ENCODE measurements at places on chromosomes 6 and 20. TPM values are rescaled to one million over a fixed set of nuclear protein-coding genes. Genes with fewer than 3 reads are reported as not detected.

GRCh38 chr6:129684903-129685661 is 24.9 kb downstream of the ARHGAP18 start:
- no peaks in the 10 kb centered on the region for H3K27me3 ChIP-seq
- H3K36me3 ChIP-seq: no peaks in the 10 kb centered on the region
- no peak overlapping the region for H3K27ac ChIP-seq
- DNase-seq: no peak
- no peaks in the 10 kb centered on the region for H3K4me1 ChIP-seq
- H3K4me3 ChIP-seq: no peak overlapping the region

- H3K27ac ChIP-seq: peak overlapping the region; percentile 99
- no peaks in the 10 kb centered on the region for H3K27me3 ChIP-seq
- DNase-seq: no peak
- no peaks in the 10 kb centered on the region for H3K36me3 ChIP-seq
- peak overlapping the region; percentile 49 for H3K4me3 ChIP-seq
- H3K4me1 ChIP-seq: peaks cover 28% of the 10 kb centered on the region
Observed at GRCh38 chr6:26222571-26222970, 135.3 kb downstream of the HFE start.

DNA sequence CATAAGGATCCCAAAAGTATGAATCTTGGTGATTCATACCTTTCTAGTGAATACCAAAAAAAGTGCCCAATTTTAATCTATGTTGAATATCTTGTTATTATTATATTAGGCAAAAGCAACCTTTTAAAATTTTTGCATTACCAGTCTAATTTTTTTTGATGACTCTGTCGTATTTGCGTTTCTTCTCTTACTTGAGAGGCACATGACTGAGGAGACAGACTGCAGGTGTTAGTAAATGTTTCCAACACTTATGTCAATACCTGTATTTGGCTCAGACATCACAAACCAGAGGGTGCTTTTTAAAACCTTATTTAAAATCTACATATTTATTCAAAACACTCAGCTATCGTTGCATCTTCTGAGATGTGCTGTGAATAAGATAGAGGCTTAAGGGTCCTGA is 27.1 kb downstream of the ID4 start:
- H3K27ac ChIP-seq: no peak overlapping the region
- no peak overlapping the region for H3K4me3 ChIP-seq
- DNase-seq: no peak
- H3K36me3 ChIP-seq: no peaks in the 10 kb centered on the region
- no peaks in the 10 kb centered on the region for H3K27me3 ChIP-seq
- H3K4me1 ChIP-seq: peaks cover 16% of the 10 kb centered on the region

Gene FKBP1C
- 0.46 TPM for total RNA-seq

Gene APCDD1L
- 0.46 TPM for total RNA-seq

GRCh38 chr20:34445177-34446065 is 70.8 kb upstream of the DYNLRB1 start:
- DNase-seq: no peak
- peak overlapping the region; percentile 49 for H3K27ac ChIP-seq
- H3K4me3 ChIP-seq: no peak overlapping the region
- peaks cover 7% of the 10 kb centered on the region for H3K4me1 ChIP-seq

- H3K27me3 ChIP-seq: no peaks in the 10 kb centered on the region
- H3K36me3 ChIP-seq: no peaks in the 10 kb centered on the region
- DNase-seq: peak; percentile 37
- peak overlapping the region; percentile 97 for H3K27ac ChIP-seq
- peaks cover 3% of the 10 kb centered on the region for H3K4me1 ChIP-seq
- H3K4me3 ChIP-seq: peak overlapping the region; percentile 47
Observed at GRCh38 chr6:26215585-26216358, 128.5 kb downstream of the HFE start.

Gene TXLNB
- 17.5 TPM for total RNA-seq

Gene RPP40
- total RNA-seq: 3.9 TPM

GRCh38 chr6:33313105-33313708 is 671 bp downstream of the TAPBP start:
- H3K4me3 ChIP-seq: peak overlapping the region; percentile 49
- peaks cover 4% of the 10 kb centered on the region for H3K4me1 ChIP-seq
- no peaks in the 10 kb centered on the region for H3K36me3 ChIP-seq

- H3K4me3 ChIP-seq: no peak overlapping the region
- H3K4me1 ChIP-seq: no peaks in the 10 kb centered on the region
- H3K36me3 ChIP-seq: no peaks in the 10 kb centered on the region
- H3K27ac ChIP-seq: no peak overlapping the region
Observed at GRCh38 chr6:52089758-52090348, 2.4 kb upstream of the PKHD1 start.

DNA sequence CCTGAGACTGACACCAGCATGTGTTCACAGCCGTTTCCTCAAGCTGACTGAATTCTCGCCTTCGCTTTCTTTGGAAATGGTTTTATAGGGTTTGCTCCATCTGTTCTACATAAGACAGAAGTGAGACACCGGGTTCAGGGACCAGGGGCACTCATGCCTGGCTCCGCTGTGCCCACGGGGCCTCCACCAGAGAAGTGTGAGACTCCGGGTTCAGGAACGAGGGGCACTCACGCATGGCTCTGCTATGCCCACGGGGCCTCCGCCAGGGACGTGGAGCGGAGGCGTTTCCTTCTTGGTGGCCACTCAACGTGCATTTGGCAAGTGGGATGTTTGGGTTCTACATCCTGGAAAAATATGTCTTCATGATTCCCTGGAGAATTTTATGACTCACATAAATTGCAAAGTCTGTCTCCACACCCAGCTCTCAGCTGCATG is 106.6 kb downstream of the RNASET2 start:
- no peak overlapping the region for H3K4me3 ChIP-seq
- no peaks in the 10 kb centered on the region for H3K27me3 ChIP-seq
- no peak for DNase-seq

DNA sequence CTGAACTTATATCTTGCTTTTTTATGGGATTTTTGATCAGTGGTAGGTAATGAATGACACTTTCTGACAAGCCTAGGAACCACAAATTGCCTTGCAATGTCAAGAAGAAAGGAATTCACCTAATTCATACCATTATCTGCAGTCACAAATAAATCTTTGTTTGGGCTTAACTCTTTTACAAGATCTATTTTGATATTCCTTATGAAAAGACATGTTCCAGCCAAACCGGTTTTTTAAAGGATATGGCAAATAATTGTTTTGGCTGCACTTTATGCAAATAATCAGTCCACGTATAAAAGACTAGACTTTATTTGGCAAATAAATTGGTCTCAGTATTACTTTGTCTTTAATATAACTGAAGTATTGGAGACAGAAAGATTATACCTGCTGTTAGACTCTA is 771.7 kb upstream of the ADGRB3 start:
- H3K27me3 ChIP-seq: no peaks in the 10 kb centered on the region
- H3K36me3 ChIP-seq: no peaks in the 10 kb centered on the region
- DNase-seq: no peak
- no peak overlapping the region for H3K27ac ChIP-seq
- no peak overlapping the region for H3K4me3 ChIP-seq
- no peaks in the 10 kb centered on the region for H3K4me1 ChIP-seq

GRCh38 chr20:31977080-31977479 is 9.1 kb downstream of the XKR7 start:
- H3K4me3 ChIP-seq: no peak overlapping the region
- H3K27me3 ChIP-seq: no peaks in the 10 kb centered on the region
- H3K36me3 ChIP-seq: no peaks in the 10 kb centered on the region
- peaks cover 12% of the 10 kb centered on the region for H3K4me1 ChIP-seq
- no peak for DNase-seq

Gene PRL
- total RNA-seq: not detected

Gene PBOV1
- total RNA-seq: not detected

Gene AARS2
- total RNA-seq: 26.7 TPM

- no peaks in the 10 kb centered on the region for H3K36me3 ChIP-seq
- H3K4me1 ChIP-seq: no peaks in the 10 kb centered on the region
- no peak overlapping the region for H3K27ac ChIP-seq
- H3K27me3 ChIP-seq: no peaks in the 10 kb centered on the region
Observed at GRCh38 chr20:13852306-13852705, 67.5 kb downstream of the NDUFAF5 start.

DNA sequence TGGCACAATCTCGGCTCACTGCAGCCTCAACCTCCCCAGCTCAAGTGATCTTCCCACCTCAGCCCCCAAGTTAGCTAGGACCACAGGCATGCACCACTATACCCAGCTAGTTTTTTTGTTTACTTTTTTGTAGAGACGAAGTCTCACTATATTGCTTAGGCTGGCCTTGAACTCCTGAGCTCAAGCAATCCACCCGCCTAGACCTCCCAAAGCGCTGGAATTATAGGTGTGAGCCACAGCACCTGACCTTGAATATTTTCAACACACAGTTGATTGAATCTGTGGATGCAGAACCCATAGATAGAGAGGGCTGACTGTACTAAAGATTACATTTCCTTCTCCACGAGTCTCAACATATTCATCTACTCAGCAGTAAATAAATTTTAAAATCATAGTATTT is 15.6 kb downstream of the CDK19 start:
- no peaks in the 10 kb centered on the region for H3K27me3 ChIP-seq
- no peak overlapping the region for H3K27ac ChIP-seq
- H3K36me3 ChIP-seq: no peaks in the 10 kb centered on the region
- DNase-seq: no peak
- H3K4me3 ChIP-seq: no peak overlapping the region
- no peaks in the 10 kb centered on the region for H3K4me1 ChIP-seq

All from cardiac muscle cell (in vitro differentiated cells and primary cell).